Right ventricle myocardium inferior (tissue), 1 donor: ENCODE measurements at places on chromosomes 1 and 21.

- DNase-seq = peak; percentile 90
Observed at GRCh38 chr1:30756545-30757351, 826 bp downstream of the LAPTM5 start.

GRCh38 chr1:38085666-38086330 is 39.2 kb upstream of the POU3F1 start:
- no peak for DNase-seq

DNA sequence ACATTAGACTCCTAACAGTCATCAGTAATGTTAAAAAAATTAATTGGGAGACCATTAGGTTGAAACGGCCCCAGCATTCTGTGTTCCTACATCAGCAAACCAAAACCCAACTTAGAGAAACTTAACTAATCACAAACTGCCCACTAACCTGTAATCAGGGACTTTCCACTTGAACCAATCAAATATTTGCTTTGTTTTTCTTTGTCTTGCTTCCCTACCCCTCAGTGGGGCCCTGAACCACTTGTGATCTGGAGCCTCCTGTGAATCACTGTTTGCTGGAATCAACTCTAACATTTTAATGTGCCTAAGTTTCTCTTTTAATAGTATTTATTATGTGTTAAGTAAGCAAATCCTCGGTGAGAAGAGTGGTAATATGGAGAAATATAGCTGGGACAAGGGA is 64.0 kb downstream of the ABCA4 start:
- DNase-seq = no peak

DNA sequence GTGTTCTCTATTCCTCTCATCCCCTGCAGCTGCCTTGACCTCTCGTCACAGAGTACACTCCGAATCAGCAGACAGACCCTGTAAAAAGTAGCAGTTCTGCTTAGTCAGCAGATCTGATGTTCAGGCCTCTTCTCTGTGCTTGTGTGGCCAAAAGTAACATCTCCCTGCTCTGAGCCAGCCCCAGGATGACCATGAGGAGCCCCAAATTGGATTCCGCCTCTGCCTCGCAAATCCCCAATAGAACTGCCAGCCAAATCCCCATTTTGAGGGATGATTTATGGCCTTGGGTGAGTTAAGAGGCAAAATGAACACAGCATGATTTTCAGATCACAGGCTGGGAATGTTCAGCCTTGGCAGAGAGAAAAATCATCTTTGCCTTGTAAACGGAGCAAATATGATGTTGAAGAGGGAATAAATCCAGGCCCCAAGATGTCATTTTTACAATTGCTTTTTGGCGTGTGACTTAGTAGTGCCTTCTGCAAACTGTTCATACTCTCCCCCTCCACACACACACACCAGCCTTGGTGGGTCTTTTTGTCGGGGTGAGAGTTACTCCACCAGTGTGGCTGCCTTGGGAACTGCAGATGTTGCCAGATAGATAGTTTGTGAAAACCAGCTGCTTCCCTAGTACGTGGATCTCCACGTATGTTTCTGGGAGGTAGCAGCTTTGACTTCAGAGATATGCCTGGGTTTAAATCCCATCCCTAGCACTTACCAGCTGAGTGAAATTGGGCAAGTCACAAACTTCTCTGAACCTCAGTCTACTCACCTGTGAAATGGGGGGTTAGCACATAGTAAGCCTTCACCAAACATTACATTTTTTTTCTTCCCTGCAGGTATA is 77.8 kb downstream of the MAN1C1 start:
- DNase-seq = no peak

GRCh38 chr1:170596701-170597100 is 64.7 kb downstream of the GORAB start:
- no peak for DNase-seq

DNA sequence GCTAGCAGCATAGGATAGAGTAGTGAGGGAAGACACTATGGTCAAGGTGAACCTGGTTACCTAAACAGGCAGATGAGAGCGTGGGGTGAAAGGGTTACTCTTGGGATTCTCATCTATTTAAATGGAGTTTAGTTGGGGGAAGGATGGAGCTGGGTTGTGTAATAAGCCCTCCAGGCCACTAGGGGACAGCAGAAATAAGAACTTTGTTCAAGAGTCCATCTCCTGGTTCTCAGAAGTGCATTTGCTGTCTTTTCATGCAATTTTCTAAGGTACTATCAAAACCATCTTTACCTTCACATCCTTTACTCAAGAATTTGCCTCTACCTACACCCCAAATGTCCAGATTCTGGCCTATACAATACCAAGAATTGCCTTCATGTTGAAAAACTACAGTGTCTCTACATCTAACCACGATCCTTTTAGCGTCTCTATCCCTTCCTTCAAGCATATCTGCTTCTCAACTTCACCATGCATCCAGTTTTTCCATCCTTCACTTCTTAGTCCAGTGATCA is 28.0 kb downstream of the SLAMF1 start:
- no peak for DNase-seq

GRCh38 chr1:89286549-89287180 is 14.0 kb upstream of the GBP5 start:
- no peak for DNase-seq

GRCh38 chr21:33971492-33972013 is 55.9 kb upstream of the ATP5PO start:
- no peak for DNase-seq

GRCh38 chr1:234970401-234970730 is 158.3 kb downstream of the TOMM20 start:
- no peak for DNase-seq

GRCh38 chr1:48236716-48237470 is 14.4 kb downstream of the SLC5A9 start:
- no peak for DNase-seq

- DNase-seq = no peak
Observed at GRCh38 chr1:24263211-24263610, 55.9 kb upstream of the GRHL3 start.

DNA sequence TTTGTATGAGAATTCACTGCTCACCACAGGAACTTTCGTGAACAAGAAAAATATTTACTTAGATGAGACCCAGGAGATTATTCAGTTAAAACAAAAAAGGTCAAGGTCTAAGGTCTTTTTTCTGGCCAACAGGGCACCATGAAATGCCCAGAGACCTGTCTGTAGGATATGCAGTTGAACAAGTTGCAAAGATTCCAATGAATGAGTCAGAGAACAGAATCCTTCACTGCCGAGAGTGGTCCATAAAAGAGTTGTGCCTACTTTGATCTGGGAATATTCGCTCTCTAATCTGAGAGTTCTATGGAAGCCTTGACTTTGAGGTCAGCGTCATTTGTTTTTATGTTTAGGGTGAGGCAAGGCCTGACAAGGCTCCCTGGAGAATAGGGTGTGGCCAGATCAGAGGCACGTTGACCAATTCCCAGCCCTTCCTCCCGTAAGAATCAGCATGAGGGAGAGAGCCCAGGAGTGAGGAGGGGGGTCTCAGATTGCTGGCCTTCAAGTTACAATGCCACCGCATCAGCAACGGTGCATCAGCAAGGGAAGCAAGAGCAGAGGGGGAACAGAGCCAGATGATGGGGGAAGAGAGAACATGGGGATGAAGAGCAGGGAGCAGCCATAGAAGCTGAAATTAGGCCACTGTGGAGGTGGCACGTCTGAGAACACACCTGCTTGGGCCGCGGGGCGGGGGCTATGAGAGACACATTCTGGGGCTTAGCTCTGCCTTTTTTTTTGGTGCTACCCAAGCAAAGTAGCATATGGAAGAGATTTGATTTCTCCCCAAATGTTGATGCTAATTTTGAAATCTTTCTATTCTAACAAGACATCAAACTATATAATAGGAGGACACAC is 206.4 kb upstream of the RAB4A start:
- DNase-seq = no peak

DNA sequence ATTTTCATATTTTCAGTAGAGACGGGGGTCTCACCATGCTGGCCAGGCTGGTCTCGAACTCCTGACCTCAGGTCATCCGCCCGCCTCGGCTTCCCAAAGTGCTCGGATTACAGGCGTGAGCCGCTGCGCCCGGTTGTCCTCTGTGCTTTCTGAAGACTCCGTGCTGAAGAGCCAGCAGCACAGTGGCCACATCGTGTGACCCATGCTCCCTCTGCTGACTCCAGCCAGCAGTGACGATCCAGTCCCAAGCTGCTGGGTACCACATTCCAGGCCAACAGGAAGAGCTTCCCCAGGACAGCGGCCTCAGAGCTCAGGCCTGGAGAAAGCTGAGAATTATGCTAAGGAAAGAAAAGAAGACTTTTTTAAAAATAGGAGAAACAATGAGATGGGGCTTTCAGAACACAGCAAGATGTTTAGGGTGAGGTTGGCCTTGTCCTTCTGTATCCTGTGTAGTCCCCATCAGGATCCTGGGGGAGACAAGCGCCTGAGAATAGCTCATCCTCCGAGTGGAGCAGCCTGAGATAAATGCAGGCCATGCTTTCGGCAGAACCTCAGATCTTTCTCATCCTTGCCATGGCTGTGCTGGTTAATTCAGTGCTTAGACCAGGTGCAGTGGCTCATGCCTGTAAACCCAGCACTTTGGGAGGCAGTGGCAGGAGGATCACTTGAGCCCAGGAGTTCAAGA is 207.1 kb downstream of the SLC35F3 start:
- no peak for DNase-seq

DNA sequence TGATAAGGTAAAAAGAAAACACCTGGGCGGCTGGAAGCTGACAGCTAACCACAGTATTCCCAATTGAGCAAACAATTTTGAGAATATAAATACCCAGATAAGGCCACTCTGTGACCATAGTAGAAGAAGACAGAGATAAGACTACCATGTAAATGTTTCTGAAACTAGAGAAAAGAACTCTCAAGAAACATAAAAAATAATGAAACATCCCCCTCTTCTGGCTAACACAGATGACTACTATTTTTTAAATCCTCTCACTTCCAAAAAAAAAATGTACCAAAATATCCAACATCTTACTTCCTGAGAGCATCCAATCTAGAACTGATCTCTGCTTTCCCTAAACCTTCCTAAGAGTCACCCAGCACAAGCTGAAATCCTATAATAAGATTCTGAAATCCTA is 125.9 kb downstream of the HFM1 start:
- no peak for DNase-seq

- no peak for DNase-seq
Observed at GRCh38 chr1:221912230-221912629, 170.3 kb upstream of the DUSP10 start.

DNA sequence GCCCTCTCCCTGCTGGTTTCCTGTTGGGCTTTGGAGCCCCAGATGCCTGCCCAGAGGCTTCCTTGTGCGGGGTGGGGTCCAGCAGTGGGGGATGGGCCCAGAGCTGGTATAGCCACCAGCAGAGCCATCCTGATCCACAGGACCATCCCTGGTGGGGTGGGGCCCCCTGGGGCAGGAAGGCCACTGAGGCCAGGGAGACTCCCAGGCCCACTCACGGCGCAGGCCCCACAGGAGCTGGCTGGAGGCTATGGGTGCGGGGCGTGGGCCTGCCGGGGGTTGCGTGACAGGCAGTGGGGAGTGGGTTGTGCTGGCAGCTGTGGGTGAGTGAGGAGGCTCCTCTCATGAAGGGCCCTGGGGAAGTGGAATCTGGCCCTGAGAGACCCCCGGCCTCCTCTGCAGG is 5.7 kb downstream of the LRRC3 start:
- peak; percentile 21 for DNase-seq

DNA sequence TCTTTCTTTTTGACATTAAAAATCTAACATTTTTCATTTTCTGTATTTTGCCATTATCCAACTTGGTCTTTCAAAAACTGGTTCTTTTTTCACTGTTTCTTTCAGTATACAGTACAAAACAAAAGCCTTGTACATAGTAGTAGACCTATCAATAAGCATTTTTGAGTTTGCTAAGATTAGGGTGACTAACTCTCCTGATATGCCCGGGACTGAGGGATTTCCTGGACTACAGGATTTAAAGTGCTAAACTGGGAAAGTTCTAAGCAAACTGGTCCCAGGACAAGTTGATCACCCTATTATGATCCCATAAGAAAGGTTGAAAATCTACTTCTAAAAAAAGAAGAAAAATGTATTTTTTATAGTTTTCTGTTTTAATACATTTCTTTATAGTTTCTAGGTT is 120.9 kb downstream of the USP25 start:
- DNase-seq = no peak

DNA sequence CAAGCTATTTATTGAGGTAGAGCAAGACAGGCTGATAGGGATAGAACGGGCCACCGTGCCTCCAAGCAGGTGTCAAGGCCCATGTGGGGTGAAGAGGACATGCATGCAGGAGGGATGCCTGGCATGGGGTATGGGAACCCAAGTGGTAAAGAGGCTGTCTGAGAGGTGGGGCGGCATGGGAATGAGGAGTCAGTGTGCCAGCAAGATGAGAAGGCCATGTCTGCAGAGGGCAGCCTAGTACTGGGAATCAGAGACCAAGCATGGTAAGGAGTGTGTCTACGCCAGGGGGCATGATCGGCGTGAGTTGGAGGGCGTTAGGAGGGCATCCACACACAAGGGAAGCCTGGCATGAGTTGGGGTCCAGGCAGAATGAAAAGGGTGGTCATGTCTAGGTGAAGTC is 303.7 kb upstream of the PLD5 start:
- no peak for DNase-seq

GRCh38 chr1:177669161-177669560 is 300.7 kb downstream of the SEC16B start:
- DNase-seq = no peak

GRCh38 chr1:1545946-1546737 is 5.7 kb upstream of the TMEM240 start:
- no peak for DNase-seq

DNA sequence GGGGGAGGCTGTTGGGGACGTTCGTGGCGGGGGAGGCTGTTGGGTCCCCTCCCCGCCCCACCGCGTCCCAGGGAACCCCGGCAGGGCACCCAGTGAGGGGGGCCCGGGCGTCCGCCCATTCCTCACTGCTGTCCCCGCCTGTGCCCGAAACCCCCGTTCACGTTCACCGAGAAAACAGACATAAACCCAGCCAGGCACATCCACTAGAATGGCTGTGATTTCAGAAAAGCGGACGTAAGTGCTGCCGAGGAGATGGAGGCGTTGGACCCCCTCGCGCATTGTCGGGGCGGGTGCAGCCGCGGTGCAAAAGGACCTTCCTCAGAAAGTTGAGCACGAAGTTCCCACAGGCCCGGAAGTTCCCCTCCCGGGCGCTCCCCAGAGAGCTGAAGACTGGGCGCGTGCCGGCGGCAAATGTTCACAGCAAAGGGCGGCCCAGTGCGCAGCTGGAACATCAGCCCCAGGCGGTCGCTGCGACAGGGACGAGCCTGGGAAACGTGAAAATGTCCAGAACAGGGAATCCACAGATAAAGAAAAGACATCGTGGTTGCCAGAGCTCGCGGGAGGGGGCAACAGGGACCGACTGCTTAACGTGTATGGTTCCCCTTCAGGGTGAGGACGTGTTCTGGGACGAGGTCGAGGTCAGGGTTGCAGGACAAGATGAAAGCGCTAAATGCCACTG is 18.5 kb upstream of the SAMD11 start:
- peak; percentile 76 for DNase-seq
